ENCODE measurements at places on chromosomes 1 and 21. TPM values are rescaled to one million over a fixed set of nuclear protein-coding genes. Genes with fewer than 3 reads are reported as not detected.
A peak's percentile ranks its signal among the peaks of the same experiment; 100 is the strongest.

DNA sequence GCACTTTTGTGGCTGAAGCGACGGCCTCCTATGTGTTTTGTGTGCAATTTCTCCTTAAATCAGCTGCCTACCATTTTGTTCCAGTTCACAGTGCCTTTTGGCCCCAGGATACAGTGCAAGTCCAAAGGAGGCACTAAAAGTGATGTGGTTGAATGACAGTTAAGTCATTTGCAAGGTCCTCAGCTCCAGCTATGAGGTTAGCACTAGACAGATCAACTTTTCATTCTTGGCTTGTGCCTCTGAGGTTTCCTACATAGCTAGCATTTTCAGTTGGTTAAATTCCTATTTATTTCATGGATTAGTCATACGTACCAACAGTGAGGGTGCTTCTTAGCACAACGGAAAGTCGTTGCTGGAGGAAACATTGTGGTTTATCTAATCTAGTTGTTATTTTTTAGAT lies 59.3 kb upstream of the NTPCR start:
- peak; percentile 95 for DNase-seq

DNA sequence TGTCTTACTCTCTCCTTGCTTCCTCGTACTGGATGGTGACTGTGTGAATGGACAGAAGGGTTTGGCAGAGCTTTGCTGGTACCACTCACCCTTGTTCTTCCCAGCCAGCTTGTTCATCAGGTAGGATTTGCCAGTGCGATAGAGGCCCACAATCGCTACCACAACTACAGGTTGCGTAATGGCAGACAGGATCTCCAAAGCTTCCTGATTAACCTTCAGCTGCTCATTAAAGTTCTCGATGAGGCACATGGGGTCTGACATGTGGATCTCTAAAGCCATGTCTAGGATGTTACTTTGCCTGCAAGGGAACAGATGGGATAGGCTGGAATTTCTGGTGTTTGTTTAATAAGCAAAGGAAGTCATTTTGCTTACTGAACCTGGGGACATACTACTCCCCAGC lies 3.4 kb downstream of the GBP5 start:
- no peak for DNase-seq

ATP1A4 gene
- total RNA-seq = not detected

ARID4B gene
- total RNA-seq = 59.3 TPM

ZNF326 gene
- total RNA-seq = 20.5 TPM

Measured in renal cortical epithelial cell (primary cell).